ENCODE measurements at places on chromosomes 2 and 18. TPM values are rescaled to one million over a fixed set of nuclear protein-coding genes. Genes with fewer than 3 reads are reported as not detected.

Gene ABI2
- total RNA-seq, result 19.4 TPM

DNA sequence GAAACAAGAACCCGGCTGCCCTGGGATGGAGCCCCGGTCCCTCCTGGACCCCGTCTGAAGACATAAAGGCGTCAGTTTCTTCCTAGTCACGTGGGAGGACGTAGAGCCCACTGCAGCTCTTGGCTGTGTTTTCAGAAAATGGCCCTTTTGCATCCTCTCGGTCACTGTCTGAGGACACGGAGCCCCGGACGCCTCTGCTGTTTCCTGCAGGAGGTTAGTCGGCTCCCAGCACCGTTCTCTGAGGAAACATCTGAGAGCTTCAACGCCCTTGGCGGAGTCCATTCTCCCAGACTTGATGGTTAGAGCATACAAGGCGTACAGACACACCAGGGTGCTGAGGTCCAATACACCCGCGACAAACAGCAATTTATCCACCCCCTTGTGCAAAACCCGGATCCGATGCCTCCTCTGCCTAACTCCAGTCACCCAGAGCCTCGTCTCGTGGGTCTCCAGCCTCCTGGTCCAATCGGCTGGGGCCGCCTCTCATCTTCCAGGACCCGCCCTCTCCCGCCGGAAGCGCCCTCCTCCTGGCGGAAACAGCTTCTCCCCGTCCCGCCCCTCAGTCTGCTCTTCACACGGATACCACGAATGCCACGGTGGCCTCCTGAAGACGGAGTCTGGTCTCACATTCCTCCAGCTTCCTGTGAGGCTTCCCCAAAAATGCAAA is 119.4 kb downstream of the TMEM18 start:
- no peak for DNase-seq

- DNase-seq, result no peak
Observed at GRCh38 chr2:73027340-73027739, 44.2 kb downstream of the SFXN5 start.

GRCh38 chr18:62522178-62522503 is 684 bp upstream of the ZCCHC2 start:
- DNase-seq, result no peak
